ENCODE measurements at places on chromosomes 12 and 14. TPM values are rescaled to one million over a fixed set of nuclear protein-coding genes. Genes with fewer than 3 reads are reported as not detected.
A peak's percentile ranks its signal among the peaks of the same experiment; 100 is the strongest.

GRCh38 chr12:13552830-13553229, 356.3 kb downstream of the EMP1 start:
- no peak overlapping the region for H3K27ac ChIP-seq
- no peaks in the 10 kb centered on the region for H3K27me3 ChIP-seq
- no peaks in the 10 kb centered on the region for H3K36me3 ChIP-seq
- DNase-seq: no peak
- no peak overlapping the region for H3K4me3 ChIP-seq
- H3K4me1 ChIP-seq: no peaks in the 10 kb centered on the region

- DNase-seq: no peak
- H3K4me3 ChIP-seq: no peak overlapping the region
- H3K27ac ChIP-seq: no peak overlapping the region
- no peaks in the 10 kb centered on the region for H3K27me3 ChIP-seq
Observed at GRCh38 chr12:25497021-25497420, 56.1 kb downstream of the LMNTD1 start.

DNA sequence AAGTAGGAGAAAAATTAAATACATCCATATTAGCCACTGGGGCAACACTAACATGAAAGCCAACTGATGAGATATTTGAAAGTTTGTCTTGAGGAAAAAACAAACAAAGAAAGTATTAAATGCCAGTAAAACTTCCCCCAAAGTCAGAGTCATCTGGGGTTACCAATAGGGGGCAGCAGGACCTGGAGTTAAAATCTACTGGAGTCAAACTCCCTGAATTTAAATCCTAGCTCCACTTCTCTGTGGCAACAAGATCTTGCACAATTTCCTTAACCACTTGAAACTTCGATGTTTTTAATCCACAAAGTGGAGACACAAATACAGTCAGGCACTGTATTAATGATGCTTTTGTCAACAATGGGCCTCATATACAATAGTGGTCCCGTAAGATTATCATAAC, 14.4 kb downstream of the PLEKHG7 start:
- H3K36me3 ChIP-seq: no peaks in the 10 kb centered on the region
- H3K27me3 ChIP-seq: no peaks in the 10 kb centered on the region
- DNase-seq: peak; percentile 58

DNA sequence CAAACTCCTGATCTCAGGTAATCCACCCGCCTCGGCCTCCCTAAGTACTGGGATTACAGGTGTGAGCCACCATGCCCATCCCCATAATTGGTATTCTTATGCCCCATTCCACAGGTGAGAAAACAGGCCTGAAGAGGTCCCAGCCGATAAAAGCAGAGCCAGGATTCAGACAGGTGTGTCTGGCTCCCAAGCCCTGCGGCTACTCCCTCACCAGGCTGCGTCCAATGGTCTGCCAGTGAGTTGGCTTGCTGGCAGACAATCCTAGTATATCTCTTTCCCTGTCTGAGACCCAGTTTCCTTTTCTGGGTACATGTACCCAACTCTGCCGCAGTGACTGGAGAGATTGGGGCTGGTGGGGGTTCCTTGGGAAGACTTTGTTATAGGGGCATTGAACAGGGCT, 1.9 kb upstream of the TSPAN9 start:
- no peak for DNase-seq
- H3K36me3 ChIP-seq: no peaks in the 10 kb centered on the region
- H3K4me1 ChIP-seq: peaks cover 7% of the 10 kb centered on the region
- no peak overlapping the region for H3K4me3 ChIP-seq
- H3K27ac ChIP-seq: no peak overlapping the region

The CDKL1 gene
- total RNA-seq: 12.4 TPM

The RIPK3 gene
- total RNA-seq: 2.3 TPM

The ABHD12B gene
- not detected for total RNA-seq

The ACOT6 gene
- total RNA-seq: not detected

GRCh38 chr12:89414322-89414721, 62.0 kb upstream of the DUSP6 start:
- no peaks in the 10 kb centered on the region for H3K27me3 ChIP-seq
- no peak overlapping the region for H3K27ac ChIP-seq
- DNase-seq: no peak
- no peaks in the 10 kb centered on the region for H3K36me3 ChIP-seq

DNA sequence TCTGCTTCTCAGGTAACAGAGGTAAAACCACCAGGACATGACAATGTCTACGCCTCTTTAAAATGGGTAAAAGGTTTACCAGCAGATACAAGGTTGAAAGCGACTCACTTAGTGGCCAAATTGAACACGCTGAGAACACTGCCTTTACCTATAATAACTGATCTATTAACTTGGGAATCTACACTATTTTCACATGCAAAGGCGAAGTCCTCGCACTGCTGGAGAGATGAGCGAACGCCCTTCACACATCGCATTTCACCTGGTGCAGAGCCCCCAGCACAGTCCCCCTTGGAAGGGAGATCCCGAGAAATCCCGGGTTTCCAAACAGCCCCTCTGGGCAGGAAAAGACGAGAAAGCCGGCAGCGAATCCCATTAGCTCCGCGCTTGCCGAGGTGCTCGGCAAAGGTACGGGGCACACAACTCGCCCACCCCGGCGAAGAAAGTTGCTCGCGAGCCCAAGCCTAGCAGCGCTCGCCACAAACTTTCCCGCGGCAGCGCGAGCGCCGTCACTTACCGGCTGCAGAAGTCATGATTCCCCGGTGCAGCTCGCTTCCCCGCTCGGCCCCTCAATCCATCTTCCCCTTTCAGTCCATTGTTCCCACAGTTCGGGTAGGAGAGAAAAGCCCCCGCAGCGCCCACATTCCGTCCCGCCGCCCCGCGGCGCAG, 423 bp downstream of the FGD6 start:
- peak; percentile 67 for DNase-seq
- H3K27ac ChIP-seq: peak overlapping the region; percentile 85
- peaks cover 6% of the 10 kb centered on the region for H3K36me3 ChIP-seq
- H3K27me3 ChIP-seq: no peaks in the 10 kb centered on the region
- peaks cover 64% of the 10 kb centered on the region for H3K4me1 ChIP-seq
- peak overlapping the region; percentile 83 for H3K4me3 ChIP-seq

The GPR162 gene
- not detected for total RNA-seq

GRCh38 chr12:101793401-101793800, 37.4 kb downstream of the GNPTAB start:
- no peak for DNase-seq
- H3K36me3 ChIP-seq: no peaks in the 10 kb centered on the region
- no peaks in the 10 kb centered on the region for H3K27me3 ChIP-seq

GRCh38 chr12:88230271-88230670, 88.2 kb downstream of the TMTC3 start:
- no peak overlapping the region for H3K27ac ChIP-seq
- no peaks in the 10 kb centered on the region for H3K36me3 ChIP-seq
- peaks cover 5% of the 10 kb centered on the region for H3K4me1 ChIP-seq
- no peak for DNase-seq
- H3K4me3 ChIP-seq: no peak overlapping the region

DNA sequence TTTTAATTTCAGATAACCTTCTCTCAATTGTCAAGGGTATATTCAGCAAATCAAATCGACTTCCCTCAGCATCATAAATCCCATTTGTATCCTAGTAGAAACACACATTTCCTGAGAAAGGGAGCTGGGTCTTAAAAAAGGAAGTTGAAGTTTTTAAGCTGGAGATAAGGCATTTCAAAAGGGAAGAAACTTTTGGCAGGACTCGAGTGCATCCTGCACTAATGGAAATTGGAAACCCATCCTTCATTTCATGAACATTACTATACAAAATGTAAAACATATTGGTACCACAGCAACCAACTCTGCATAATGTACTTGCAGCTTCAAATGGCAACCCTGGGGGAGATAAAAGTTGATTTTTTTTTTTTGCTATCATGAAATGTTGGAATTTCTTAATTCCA, 23.7 kb upstream of the TMCC3 start:
- H3K4me3 ChIP-seq: no peak overlapping the region
- H3K4me1 ChIP-seq: no peaks in the 10 kb centered on the region
- H3K36me3 ChIP-seq: no peaks in the 10 kb centered on the region
- no peak overlapping the region for H3K27ac ChIP-seq
- DNase-seq: no peak

- no peaks in the 10 kb centered on the region for H3K27me3 ChIP-seq
- no peak for DNase-seq
- H3K4me3 ChIP-seq: no peak overlapping the region
- H3K36me3 ChIP-seq: no peaks in the 10 kb centered on the region
- no peaks in the 10 kb centered on the region for H3K4me1 ChIP-seq
- H3K27ac ChIP-seq: no peak overlapping the region
Observed at GRCh38 chr14:99257673-99258221, 14.2 kb downstream of the BCL11B start.

The KLRK1 gene
- total RNA-seq: not detected

DNA sequence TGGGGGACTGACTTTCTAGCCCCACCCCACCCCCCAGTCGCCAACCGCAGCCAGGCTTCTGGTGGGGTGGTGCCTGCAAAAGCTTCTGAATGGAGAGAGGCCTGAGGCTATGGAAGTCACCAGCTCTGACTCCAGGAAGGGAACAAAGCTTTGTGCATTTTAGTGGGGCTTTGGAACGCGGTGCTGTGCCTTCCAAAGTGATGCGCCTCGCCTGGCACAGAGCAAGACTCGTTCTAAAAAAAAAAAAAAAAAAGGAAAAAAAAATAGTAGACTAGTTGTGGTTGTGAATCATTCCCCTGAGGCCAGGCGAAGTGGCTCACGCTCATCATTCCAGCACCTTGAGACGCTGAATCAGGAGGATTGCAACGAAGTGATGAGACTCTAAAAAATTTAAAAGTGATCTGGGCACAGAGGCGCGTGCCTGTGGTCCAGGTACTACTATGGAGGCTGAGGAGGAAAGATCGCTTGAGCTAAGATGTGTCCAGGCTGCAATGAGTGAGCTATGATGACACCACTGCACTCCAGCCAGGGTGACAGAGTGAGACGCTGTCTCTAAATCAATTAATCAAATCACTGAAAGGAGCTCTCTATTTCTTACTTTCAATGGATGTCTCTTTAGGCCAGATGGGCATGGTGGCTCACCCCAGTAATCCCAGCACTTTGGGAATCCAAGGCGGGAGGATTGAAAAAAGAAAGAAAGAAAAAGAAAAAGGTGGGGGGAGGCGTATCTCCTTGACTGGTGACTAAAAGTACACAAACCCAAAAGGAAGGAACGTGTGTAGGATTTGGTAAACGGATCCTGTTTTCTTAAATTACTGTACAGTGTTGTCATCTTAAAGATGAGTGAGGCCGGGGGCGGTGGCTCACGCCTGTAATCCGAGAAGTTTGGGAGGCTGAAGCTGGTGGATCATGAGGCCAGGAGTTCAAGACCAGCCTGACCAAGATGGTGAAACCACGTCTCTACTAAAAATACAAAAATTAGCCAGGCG, 259.6 kb upstream of the ALG10B start:
- no peak overlapping the region for H3K27ac ChIP-seq
- H3K27me3 ChIP-seq: no peaks in the 10 kb centered on the region
- no peak for DNase-seq
- no peak overlapping the region for H3K4me3 ChIP-seq
- H3K36me3 ChIP-seq: no peaks in the 10 kb centered on the region

- peaks cover 4% of the 10 kb centered on the region for H3K4me1 ChIP-seq
- no peak for DNase-seq
- no peak overlapping the region for H3K4me3 ChIP-seq
Observed at GRCh38 chr12:62817556-62818271, 117.2 kb downstream of the PPM1H start.

DNA sequence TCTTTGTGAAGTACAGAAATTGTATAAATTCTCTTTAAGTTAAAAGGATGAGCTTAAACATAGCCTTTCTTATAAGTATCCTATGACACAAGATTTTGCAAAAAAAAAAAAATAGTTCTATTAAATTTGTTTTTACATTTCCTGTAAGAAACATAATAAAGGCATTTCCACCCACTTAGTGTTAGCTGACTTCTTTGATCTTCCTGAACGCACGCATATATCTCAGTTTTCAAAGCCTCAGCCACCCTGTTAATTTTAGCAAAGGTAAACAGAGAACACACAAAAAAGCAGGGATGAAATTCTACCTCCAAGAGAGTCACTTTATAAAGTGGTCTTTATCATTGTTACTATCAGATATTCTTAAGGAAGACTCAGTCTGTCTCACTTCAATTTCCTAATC, 277.9 kb downstream of the MED13L start:
- no peak for DNase-seq
- no peaks in the 10 kb centered on the region for H3K36me3 ChIP-seq
- H3K4me1 ChIP-seq: peaks cover 5% of the 10 kb centered on the region
- no peak overlapping the region for H3K27ac ChIP-seq
- no peak overlapping the region for H3K4me3 ChIP-seq

Measured in Karpas-422 (cell line).